ENCODE measurements at places on chromosomes 1 and 21. TPM values are rescaled to one million over a fixed set of nuclear protein-coding genes. Genes with fewer than 3 reads are reported as not detected.

Gene ARHGAP29
- total RNA-seq: 91.9 TPM

DNA sequence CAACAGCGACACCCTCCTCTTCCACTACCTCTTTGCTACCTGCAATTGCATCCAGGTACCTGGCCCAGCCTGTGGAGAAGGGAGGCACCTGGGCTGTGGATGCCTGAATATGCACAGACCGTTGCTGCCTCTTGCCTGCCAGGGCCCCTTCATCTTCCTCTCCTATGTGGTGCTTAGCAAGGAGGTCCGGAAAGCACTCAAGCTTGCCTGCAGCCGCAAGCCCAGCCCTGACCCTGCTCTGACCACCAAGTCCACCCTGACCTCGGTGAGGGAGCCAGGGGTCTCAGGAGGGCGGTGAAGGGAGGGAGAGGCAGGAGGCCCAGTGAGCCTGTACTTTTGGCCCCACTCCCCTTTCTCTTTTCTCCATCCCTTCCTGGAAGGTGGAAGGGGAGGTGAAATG, 11.5 kb downstream of the PSRC1 start:
- DNase-seq: no peak

DNA sequence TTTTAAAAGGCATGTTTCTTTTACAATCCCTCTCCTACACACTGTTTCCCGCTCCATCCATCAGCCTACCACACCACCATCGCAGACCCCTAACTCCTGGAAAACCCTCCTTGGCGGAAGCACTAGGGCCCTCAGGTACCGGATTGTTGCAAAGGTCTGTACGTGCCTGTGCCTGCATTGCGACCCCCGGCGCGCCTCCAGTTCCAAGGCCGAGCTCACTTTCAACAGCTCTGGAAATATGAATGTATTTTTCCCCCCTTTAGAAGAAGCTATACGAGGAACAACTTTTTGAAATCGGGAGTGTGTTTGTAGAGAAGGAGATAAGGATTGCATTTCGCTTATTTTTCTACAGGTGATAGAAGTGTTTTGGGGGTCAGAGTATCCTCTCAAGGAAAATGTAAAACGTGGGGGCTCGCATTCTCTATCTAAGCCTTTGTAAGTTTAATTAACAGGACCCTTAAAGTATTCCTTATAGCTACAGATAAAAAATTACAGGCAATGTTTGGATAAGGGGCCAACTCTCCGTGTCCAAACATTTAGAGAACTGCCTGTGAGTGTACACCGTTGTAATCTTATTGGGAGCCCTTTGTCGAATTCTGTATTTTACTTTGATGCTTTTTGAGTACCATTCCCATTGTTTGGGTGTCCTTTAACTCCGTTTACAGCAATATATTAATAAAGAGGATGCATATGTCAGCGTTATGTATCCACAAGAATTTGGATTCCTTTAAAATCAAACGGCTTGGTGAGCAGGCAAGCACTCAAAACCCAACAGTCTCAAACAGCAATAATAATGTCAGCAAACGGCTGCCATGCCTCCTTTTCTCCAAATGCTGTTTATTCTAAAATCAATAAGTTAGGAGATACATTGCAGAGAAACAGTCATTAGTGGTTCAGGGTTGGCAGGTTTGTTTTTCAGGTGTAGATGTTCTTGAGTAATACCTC, 5.9 kb downstream of the PRRX1 start:
- no peak for DNase-seq

DNA sequence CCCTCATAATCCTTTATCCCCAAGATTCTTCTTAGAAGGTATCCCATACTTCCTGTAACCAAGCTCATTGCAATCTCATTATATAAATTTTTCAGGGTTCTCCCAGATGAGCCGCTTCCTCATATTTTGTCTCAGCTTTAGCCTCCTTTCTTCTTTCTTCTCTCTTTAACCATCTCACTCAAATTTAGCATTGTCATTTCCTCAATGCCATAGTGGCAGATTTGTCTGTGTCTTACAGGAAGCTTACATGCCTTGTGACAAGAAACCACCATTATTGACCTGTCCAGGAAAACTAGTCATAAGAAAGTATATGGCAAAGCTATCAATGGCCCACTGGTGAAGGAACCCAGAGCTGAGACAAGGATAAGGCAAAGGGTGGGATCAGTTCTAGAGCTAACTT, 6.0 kb upstream of the FCRL2 start:
- no peak for DNase-seq

DNA sequence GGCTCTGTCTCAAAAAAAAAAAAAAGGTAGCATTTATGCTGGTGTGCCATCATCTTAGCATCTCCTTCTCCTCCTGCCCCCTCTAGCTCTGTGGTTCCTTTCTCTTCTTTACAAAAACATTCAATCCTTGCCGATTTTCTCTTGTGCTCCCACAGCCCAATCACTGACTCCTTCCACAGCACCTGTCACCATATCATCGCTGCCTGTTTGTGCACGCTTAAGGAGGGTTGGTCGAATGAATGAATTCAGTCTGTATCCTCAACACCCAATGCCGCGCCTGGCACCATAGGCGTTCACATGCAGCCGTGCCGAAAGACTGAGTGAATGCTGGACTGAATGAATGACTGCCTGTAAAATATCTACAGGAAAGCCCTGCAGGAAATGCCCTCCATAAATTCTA, 7.9 kb downstream of the RNU5D-1 start:
- DNase-seq: no peak

Gene S1PR1
- total RNA-seq: 62.4 TPM

GRCh38 chr21:46557919-46558392, 46.9 kb downstream of the S100B start:
- DNase-seq: no peak

GRCh38 chr21:15775981-15776380, 46.2 kb downstream of the USP25 start:
- no peak for DNase-seq

- DNase-seq: no peak
These were observed 4.6 kb downstream of the SEC16B start for GRCh38 chr1:177965293-177965692.

DNA sequence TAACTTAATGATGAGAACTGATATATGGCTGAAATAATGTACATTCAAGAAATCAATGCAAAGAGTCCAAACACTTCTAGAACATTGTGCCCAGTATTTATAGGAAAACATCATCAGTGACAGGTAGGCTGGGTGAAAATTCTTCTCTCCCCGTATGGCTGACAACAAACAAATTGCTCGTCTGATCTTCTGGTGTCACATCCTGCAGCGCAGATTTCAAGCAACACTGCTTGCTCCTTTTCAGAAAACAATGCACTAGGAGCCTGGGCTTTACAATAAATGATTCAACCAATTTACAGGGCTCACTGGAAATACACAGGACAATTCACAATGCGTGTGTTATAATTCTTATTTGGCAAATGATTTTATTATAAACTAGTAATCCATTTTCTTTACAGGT, 185.3 kb downstream of the RERE start:
- DNase-seq: no peak
